ENCODE measurements at places on chromosomes 6 and 20. TPM values are rescaled to one million over a fixed set of nuclear protein-coding genes. Genes with fewer than 3 reads are reported as not detected.

MROH8 gene
- 0.13 TPM for total RNA-seq

SDCBP2 gene
- 7.7 TPM for total RNA-seq

DNA sequence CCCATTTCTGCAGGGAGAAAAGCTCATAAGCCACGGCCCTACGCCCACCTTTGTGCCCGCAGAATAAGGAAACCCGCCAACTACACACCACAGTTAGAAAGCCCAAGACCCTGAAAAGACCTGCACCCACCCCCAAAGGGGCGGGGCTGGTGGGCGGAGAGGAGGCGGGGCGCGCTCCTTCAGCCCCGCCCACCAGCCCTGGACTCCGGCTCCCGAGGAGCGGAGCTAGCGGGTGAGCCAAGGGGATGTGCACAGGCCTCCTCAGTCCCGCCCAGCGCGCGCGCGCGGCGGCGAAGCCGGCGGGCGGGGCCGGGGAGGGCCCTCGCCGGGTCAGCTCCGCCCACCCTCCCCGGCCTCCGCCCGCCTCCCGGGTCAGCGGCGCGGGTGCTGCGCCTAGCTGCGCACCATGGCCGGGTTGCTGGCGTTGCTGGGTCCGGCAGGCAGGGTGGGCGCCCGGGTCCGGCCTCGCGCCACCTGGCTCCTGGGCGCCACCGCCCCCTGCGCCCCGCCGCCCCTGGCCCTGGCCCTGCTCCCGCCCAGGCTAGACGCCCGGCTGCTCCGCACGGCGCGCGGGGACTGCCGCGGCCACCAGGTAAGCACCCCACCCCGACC is at the start of gene FAM210B:
TSS of gene FAM210B (plus strand) at position 375 of the 612 bp plus-strand sequence. CDS start at position 407, 32 bp downstream.
- peak; percentile 53 for DNase-seq

GRCh38 chr6:166861961-166862286 is 94.4 kb downstream of the RNASET2 start:
- no peak for DNase-seq

DNA sequence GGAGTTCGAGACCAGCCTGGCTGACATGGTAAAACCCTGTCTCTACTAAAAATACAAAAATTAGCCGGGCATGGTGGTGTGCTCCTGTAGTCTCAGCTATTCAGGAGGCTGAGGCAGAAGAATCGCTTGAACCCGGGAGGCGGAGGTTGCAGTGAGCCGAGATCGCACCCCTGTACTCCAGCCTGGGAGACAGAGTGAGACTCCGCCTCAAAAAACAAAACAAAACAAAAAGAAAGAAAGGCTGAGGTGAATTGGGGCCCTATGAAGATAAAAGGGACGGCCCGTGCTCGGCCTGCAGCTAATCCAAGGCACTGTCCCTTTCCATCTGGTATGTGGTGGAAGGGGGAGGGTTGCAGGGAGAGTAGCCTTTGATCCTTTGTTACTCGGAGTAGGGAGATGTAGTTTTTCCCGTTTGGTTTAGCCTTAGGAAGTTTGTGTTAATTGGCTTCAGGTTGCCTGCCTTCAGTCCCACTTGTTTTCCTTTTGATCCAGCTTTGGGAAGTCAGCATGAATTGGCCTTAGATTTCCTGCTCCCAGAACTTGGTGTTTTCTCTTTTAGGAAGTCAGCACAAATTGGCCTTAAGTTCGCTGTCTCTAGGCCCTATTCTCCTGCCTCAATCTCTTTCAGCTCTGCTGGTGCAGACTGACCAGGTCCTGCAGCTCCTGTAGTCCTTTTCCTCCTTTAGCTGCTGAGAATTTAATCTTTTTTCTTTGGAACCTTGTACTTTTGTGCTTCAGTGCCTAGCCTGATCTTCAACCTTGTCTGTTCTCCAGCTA is 36.1 kb upstream of the PAQR8 start:
- no peak for DNase-seq

DNA sequence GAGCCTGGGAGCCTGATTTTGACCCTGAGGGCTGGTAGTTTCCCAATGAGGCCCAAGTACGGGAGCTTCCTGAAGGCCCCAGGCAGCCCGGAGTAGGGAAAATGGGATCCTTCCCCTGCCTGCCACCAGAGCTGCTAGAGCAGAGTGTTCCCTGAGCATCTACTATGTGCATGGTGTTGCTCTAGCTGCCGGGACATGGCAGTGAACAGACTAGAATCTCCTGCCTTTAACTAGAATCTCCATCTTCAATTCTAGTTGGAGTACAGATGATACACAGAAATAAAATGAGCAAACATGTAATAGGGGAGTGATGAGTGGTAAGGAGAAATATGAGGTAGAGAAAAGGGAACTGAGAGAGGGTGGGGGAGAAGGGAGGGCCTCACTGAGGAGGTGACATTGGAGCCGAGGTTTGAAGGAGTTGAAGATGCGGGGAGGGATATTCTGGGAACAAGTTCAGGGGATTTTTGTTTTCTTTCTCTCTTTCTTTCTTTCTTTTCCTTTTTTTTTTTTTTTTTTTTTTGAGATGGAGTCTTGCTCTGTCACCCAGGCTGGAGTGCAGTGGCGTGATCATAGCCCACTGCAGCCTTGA is 18.5 kb downstream of the VSTM2L start:
- DNase-seq: no peak
